ENCODE measurements at places on chromosomes 2 and 18. TPM values are rescaled to one million over a fixed set of nuclear protein-coding genes. Genes with fewer than 3 reads are reported as not detected.
A peak's percentile ranks its signal among the peaks of the same experiment; 100 is the strongest.

GRCh38 chr2:18503376-18504228 is 56.9 kb downstream of the RDH14 start:
- no peak for DNase-seq

MRO gene
- total RNA-seq = not detected

- no peak for DNase-seq
Measured at GRCh38 chr2:85704800-85705679, 10.9 kb downstream of the GNLY start.

DNA sequence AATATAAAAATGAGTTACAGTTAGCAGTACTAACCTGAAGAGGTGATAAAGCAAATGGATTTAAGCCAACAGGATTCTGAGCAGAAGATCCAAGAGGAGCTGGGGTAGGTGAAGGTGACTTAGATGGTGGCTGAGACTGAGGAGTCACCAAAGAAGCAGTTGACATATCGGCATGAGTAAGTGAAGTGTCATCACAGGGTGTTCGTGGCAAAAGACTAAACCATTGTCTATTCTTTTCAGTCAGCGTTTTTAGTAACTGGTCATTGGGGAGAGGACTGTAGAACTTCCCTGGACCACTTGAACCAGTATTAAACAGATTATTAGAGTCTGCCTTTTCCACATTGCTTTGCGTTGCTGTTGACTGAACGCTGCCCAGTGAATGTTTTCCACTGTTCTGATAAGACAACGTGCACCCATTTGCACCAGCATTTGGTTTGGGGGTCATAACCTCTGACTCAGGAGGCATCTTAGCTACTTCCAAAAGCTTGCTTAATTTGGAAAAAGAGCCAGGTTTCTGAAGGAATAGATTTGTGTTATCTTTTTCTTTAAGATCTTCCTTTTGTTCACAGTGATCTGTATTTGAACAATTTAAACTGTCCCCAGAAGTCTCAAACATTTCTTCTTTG is 63.3 kb upstream of the WDSUB1 start:
- DNase-seq = no peak

GRCh38 chr2:105919826-105920225 is 175.1 kb downstream of the NCK2 start:
- peak; percentile 35 for DNase-seq

ALPP gene
- total RNA-seq = not detected

HOXD4 gene
- total RNA-seq = 0.31 TPM

POTEC gene
- total RNA-seq = not detected

- no peak for DNase-seq
Measured at GRCh38 chr2:116411211-116411610, 1403.3 kb upstream of the DDX18 start.

- DNase-seq = no peak
Measured at GRCh38 chr2:208315081-208315788, 49.2 kb downstream of the PIKFYVE start.

DNA sequence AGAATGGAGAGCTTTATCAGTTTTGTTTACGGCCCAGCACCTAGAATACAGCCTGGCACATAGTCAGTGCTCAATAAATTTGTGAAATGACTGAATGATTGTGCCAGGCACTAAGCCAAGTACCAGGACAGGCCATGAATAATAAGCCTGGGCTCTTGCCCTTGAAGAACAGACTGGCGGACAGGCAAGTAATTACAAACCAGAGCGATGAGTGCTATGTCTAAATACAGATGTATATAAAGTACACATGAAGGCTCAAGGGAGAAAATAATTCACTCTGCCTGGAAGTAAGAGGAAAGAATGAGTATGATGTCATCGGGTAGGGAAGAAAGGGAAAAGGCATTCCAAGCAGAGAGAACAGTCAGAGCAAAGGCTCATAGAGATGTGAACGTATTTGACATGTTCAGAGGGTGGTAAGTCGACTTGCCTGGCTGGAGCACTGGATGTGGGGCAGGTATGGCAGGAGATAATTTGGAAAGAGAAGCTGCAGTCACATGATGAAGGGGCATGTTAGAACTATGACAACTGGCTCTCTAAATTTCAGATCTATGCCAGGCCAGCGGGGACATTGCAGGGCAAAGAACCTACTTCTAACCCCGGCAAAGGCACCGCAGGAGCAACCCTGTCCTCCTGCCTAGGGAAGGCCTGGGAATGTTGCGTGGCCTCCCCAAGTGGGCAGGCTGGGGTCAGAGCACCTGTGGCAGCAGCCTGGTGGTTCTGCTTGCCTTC is 119.1 kb upstream of the STPG4 start:
- no peak for DNase-seq

GRCh38 chr2:42748840-42749239 is 15.1 kb downstream of the OXER1 start:
- DNase-seq = no peak

DNA sequence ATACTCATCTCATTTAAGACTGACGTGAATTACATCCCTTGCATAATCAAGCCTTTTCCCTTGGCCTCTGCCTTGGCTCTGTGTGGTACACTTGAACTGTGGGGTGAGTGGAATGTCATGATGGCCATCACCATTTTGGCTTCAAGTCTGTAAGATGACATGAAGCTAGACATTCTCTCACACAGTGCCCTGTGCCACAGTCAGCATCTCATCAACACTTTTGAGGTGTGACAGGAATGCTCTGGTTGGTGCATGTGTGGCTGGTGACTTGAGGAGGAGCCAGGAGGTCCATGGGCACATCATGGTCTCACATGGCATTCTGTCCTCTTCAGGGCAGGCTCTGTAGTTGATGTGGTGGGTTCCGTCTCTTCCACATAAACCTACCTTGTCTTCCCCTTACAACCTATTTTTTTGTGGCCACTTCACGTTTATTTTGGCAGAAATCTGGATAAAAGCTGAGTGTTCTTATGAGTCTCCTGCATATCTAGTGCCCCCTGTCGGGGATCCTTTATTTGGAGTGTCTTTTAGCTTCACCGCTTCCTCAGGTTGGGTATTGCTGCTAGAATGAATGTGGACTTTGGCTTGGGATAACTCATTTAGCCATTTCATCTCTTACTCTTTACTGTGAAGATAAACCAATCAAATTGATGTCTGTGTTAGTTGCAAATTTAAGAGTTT is 28.1 kb downstream of the MAP4K4 start:
- no peak for DNase-seq

- no peak for DNase-seq
Measured at GRCh38 chr2:220932041-220932440, 640.1 kb downstream of the EPHA4 start.

GRCh38 chr2:133600266-133600928 is 32.1 kb upstream of the NCKAP5 start:
- DNase-seq = no peak

DNA sequence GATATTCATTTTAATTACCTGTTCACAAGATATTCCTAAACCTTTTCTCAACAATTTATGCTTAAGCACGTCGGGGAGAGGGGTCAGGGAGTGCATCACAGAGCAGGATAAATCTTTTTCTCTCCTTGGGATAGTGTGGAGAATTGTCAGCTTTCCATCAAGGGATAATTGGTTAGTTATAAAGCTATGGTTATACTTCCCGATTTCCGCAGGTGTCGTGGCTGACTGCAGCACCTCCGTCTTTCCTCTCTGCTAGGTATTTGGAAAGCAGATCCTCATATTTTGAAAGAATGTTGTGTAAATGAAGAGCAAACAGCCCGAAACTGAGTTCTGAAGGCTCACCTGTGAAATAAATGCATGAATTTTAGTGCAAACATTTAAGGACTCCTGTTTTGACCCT is 778 bp downstream of the DYNC2LI1 start:
- DNase-seq = no peak

GATA6 gene
- 2.9 TPM for total RNA-seq

- DNase-seq = no peak
Measured at GRCh38 chr2:67259556-67260342, 137.4 kb upstream of the ETAA1 start.

GRCh38 chr18:61085761-61086160 is 247.5 kb upstream of the CDH20 start:
- DNase-seq = no peak

DNA sequence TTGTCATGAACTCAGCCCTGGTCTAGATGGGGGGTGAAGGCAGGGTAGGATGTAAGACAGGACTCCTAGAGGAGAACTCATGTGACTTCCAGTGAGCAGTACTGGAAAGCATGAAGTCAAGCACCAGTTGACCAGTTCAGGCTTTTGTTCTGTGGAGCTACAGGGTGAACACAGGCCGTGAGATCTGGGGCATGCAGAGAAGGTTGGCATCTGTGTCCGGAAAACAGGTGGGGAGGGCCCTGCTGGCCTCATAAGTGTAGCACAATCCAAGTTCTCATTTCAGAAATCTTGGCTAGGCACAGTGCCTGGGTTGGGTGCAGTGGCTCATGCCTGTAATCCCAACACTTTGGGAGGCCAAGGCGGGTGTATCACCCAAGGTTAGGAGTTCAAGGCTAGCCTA is 50.9 kb upstream of the SPATS2L start:
- no peak for DNase-seq

- DNase-seq = no peak
Measured at GRCh38 chr2:49973436-49973835, 819.1 kb upstream of the FSHR start.

- DNase-seq = no peak
Measured at GRCh38 chr2:207255565-207256470, 90.1 kb upstream of the KLF7 start.

ASB18 gene
- total RNA-seq = not detected

HOXD13 gene
- not detected for total RNA-seq

DNA sequence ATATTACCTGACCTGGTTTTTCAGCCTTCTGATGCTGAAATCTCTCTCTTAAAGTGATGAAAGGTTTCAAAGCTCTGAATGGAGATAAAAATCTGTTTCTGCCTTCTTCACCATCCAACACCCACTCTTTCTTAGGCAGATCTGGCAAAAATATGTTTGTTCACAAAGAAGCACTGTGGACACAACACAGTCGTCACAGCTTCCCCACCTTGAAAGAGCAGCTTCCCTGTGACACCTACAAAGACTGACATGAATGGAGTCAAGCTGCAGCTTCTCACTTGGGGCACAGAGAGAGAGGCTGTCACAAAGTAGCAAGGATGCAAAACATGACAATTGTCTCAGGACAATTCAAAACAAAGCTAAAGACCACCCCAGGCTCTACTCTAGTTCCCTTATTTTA is 86.5 kb downstream of the ICOS start:
- DNase-seq = no peak

DNA sequence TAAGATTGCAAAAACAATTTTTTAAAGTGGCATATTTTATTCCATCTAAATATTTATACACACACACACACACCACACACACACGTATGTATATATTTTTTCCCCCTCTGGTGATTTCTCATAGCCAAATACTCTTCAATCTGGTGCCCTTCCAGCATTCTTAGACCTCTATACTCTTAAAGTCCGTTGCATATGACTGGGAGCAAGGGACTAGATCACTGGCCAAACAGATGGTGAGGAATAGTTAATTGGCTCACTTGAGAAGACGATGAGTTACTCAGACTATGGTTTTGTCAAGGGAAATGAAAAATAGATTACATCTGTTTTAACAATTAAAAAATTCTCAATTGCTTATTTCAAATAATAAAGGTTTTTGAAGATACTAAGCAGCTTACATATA is 512.5 kb upstream of the LRRTM4 start:
- no peak for DNase-seq

- no peak for DNase-seq
Measured at GRCh38 chr2:177553176-177553884, 160.8 kb downstream of the AGPS start.

LAMA1 gene
- 0.44 TPM for total RNA-seq

- DNase-seq = no peak
Measured at GRCh38 chr2:208983486-208983885, 440.4 kb upstream of the MAP2 start.

HJURP gene
- total RNA-seq = 45.9 TPM

DNA sequence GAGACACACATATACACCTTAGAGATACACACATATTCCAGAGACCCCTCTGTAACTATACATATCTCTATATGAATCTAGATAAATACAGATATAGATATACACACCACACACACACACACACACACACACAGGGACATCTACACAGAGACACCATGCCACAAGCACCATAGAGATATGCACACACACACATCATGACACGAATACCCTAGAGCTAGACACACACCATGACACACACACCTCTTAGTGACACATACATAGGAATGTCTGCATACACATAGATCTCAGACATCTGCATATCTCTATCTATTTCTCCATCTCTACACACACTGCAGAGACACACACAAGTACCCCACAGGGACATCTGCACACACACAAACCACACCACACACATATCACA is 270.0 kb downstream of the CYRIA start:
- no peak for DNase-seq

TET3 gene
- 6.8 TPM for total RNA-seq

DNA sequence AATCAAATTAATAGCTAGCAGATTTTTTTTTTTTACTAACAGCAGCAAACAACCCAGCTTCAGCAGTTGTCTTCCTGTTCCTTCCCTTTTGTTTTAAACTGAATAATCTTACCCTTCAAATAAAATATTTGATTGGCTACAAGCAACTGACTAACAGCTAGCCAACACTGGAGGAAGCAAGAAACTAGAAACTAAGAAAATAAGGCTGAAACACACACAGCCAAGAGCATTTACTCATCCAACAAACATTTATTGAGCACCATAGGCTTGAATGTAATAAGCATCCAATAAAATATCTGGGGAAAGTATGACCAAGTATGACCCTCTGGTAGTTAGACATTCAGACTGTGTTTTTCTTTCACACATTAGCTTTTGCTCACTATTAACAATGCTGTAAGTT is 189.2 kb downstream of the CD226 start:
- no peak for DNase-seq

GCKR gene
- total RNA-seq = 15.2 TPM

GRCh38 chr2:48328159-48328809 is 201.7 kb upstream of the STON1 start:
- no peak for DNase-seq

- no peak for DNase-seq
Measured at GRCh38 chr18:28158083-28158581, 18.8 kb downstream of the CDH2 start.

CD226 gene
- 0.15 TPM for total RNA-seq

KCNK3 gene
- total RNA-seq = not detected

DNA sequence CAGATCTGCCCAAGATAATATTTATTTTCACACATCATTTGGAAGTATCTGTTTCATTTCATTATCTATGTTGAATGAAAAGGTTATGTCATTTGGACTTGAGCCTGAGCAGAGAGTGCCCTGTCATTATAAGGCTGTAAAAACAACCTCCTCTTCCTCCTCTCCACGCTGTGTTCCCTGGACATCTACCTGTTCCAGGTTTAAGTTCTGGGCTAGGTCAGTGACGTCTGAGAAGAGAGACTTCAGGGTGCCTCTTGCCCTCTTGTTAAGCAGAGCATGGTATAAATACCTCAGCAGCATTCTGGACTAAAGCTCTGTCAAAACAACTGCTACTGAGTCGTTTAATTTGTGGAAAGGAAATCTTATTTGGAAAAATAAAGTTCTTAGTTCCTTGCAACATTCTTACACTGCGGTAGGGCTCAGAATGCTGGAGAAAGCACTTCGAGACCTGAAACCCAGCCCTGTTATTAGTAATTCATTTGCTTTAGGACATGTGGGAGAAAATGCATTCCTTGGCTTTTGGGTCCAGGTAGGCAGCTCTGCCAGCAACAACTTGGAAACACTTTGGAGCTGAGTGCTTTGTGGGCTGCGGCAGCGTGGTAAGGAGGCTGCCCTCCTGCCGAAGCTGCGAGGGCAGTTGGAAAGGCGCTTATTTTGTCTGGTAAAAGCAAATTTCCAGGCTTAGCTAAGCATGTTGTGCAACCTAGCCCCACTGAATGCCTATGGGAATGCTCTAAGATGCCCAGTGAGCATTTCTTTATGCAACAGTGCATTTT is 91.8 kb upstream of the NEDD4L start:
- no peak for DNase-seq

GRCh38 chr2:174121612-174122011 is 126.7 kb downstream of the OLA1 start:
- no peak for DNase-seq
